ENCODE measurements at places on chromosomes 13 and 19.

DNA sequence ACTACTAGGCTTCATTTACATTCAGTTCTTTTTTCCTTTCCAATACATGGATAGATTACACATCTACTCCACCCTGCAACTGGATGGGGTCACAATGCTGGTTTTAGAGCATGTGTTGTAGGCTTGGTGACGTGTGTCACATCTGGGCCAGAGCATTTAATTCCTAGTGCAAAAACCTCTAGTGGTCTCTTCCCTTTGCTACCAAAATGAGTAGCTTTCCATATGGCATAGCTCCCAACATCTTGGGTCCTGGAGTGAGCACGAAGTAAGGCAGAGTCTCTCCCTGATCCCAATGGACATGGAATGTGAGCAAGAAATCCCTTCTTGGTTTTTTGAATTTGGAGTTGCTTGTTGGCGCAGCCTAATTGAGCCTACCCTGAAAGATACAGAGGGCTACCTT lies 51.7 kb downstream of the TNFSF11 start:
- no peak for DNase-seq

DNA sequence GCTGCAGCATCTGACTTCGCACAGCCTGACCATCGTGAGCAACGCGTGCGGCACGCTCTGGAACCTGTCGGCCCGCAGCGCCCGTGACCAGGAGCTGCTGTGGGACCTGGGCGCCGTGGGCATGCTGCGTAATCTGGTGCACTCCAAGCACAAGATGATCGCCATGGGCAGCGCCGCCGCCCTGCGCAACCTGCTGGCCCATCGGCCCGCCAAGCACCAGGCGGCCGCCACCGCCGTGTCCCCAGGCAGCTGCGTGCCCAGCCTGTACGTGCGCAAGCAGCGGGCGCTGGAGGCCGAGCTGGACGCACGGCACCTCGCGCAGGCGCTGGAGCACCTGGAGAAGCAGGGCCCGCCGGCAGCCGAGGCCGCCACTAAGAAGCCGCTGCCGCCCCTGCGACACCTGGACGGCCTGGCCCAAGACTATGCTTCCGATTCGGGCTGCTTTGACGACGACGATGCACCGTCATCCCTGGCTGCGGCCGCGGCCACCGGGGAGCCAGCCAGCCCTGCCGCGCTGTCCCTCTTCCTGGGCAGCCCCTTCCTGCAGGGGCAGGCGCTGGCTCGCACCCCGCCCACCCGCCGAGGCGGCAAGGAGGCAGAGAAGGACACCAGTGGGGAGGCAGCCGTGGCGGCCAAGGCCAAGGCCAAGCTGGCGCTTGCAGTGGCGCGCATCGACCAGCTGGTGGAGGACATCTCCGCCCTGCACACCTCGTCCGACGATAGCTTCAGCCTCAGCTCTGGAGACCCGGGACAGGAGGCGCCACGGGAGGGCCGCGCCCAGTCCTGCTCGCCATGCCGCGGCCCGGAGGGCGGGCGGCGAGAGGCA lies 13.6 kb downstream of the C19orf25 start:
- DNase-seq = no peak

DNA sequence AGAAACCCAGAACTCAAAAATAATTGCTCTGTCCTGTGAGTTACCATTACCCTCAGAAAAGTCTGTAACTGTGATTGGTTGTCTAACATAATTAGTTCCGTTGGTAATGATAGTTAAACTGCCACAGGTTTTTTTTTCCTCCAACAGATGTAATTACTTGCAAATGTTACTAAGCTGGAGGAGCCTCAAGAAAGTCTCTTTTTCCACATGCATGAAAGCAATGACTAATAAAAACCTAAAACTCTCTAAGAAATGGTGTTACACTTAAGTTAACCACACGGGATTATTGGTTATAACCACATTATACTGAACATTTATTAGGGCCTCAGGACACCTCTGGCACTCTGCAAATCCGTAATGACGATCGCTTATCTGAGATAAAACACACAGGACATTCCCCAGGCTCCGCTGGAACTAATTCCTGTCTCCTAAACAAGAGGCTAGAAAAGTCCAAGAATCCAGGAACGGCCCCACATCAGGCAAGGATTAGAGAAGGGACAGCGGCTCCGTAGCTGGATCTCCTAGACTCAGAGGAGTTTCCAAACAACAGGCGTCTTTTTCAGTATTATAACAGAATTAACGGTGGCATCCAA lies 753 bp downstream of the ZNF235 start:
- no peak for DNase-seq

DNA sequence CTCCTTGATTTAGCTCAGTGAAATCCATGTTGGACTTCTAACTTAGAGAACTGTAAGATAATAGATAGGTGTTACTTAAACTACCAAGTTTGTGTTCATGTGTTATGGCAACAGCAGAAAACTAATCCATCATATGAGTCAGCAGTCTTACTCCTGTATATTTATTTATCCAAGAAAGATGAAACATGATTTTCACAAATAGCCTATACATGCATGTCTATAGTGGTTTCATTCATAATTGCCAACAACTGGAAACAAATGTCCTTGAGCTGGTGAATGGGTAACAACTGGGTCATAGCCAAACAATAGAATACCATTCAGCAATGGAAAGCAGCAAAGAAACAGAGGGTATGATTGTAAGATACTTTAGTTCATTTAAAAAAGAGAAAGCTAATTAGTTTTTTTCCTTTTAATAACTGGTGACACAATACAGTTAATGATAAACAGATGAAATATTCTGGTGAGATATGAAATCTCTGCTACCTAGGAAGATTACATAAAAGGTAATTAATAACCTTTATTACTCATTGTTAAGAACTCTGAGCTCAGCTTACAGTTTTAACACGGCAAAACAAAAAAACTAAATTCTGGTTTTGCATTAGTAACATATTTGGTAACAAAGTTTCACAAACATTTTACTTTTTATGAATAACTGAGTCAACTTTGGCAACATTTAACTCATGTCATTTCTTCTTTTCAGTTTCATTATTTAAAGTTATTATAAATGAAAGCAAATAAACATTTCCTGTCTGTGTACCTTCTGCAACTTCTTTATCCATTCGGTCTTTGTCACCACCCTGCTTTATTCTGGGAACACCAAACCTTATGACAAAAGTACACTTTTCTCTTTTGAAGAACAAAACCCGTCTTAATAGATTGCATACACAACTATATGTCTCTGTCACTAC lies 181.3 kb downstream of the LIG4 start:
- no peak for DNase-seq

DNA sequence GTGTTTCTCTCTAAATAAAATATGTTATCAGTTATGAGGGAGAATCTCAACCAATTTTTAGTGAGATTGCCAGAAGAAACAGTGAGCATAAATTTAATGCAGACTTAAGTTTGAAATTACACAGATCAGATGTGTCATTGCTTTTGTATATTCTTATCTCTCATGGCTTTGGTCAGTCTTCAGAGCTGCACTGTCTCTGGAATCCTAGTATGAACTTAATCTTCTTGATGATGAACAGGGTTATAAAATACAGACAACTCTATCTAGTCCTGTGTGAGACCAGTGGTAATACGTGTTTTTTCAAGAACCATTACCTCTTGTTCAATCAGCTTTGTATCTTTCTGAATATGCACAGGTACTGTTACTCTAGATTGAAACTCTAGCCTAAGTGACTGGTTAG lies 528.0 kb downstream of the DACH1 start:
- DNase-seq = no peak

DNA sequence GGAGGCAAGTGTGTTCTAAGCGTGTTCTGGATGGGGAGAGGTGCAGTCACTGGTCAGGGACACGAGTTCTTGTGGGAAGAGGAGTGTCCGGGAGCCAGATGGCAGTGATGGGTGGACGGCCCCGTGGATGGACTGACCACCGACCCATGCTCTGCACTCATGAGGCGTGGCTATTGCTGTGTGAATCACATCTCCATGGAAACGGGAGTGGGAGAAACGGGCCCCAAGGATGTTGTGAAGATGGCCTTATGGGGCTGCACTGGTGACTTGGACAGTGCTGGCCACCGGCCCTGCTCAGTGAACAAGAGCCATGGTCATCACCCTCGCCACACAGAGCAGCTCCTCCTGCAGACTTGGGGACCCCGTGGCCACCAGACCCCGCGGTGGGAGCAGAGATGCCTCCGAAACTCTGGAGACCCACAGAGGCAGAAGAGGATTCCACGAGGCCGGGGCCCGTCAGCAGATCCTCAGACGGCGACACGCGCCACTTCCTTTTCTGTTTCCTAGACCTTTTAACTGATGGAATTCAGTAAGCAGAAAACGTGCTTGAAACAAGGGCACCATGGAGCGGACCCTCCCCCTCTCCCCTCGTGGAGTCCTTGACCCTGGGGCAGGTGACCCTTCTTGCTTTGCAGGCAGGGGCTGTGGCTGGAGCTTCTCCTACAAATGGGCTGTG lies 47.5 kb downstream of the GAS6 start:
- DNase-seq = no peak

- DNase-seq = no peak
Observed at GRCh38 chr19:58573658-58574164, 576 bp upstream of the MZF1 start.

DNA sequence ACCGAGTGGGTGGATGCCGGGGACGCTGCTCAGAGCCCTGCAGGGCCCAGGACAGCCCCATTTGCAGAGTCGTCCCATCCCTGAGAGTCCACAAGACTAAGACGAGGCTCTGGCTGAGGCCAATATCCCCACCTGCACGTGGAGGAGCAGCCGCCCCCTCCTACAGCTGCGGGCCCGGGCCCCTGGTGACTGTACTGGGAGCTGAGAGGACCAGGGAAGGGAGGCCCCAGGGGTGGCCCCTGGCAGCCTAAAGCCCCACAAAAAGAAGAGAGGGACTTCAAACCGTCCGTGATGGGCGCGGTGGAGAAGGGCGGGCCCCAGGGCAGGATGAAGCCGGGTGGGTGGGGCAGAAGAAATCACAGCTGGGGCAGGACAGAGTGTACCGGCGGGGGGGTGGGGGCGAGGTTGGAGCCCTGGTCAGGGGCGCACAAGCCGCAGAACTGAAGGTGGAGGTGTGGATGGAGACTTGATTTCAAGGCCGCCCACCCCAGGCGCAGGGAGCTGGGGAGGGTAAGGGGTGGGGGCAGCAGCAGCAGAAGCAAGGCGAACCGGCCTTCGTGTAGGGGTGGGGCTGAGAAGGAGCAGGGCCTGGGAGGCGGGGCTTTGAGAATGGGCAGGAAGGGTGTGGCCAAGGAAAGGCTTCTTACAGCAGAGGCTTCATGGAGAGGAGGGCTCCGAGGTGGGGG lies 12.9 kb downstream of the CFD start:
- peak; percentile 75 for DNase-seq

DNA sequence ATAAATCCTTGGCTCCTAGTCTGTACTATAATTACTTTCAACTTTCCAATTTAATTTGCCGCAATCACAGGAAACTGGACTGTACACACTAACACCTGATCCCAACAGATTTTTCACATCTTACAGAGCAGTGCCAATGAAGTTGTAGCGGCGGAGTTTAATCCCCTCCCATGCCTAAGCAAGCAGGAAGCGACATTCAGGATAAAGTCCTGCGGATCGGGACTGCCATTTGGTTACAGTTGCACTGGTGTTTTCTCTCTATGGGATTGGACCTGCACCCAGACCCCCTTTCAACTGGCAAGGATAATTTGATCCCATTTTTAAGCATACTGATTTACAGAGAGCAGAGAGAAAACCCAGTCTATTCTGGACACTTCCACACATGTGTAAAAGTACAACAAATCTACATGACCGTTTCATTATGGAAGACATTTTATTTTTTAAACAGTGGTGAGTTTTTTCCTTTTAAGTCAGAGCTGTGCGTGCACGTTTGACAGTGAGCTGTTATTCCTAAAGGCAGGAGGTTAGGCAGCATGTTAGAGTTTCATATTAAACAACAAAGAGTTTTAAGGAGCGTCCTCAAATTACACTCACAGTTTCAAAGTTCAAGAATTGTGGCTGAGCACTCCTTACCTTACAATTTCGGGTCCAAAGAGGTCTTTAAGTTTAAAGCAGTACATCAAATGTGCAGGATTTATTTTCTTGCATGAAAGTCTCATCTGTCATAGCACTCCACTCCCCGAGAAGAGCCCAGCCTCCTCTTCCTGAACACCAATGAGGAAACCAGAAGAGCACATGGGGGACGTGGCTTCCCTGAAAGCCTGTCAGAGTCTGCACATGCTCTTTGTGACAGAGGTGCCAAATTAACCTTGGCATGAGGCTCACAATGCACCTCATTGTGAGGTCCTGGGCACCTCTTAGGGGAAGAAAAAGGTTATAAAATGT lies 141.6 kb upstream of the RFC3 start:
- no peak for DNase-seq

- no peak for DNase-seq
Observed at GRCh38 chr13:73142071-73142470, 83.3 kb downstream of the KLF5 start.

DNA sequence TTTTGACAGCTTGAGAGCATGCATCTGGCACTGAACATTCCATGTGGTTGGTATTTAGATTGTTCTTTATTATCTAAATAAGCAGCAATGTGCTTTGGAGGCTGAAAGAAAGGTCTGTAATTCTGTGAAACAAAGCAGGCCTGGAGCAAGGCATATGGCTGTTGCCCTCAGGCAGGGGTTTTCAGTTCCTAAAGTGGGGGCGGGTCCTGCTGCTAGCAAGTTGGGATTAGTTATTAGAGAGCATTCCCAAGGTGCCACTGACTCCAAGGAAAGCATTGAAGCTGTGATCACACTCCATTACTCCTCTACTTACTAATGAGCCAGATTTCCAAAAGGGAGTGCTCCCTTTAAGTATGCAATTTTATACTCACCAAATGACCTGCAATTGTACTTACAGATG lies 432.2 kb downstream of the OLFM4 start:
- no peak for DNase-seq

GRCh38 chr19:32830231-32831014 lies 39.1 kb downstream of the SLC7A9 start:
- no peak for DNase-seq

GRCh38 chr19:38059897-38060296 lies 152.9 kb downstream of the SIPA1L3 start:
- DNase-seq = no peak

- no peak for DNase-seq
Observed at GRCh38 chr19:55075371-55075998, at the start of gene EPS8L1. Gene EPS8L1, plus strand, starts transcription at chr19:55075869. Its CDS starts 576 bp downstream, at chr19:55076445.

DNA sequence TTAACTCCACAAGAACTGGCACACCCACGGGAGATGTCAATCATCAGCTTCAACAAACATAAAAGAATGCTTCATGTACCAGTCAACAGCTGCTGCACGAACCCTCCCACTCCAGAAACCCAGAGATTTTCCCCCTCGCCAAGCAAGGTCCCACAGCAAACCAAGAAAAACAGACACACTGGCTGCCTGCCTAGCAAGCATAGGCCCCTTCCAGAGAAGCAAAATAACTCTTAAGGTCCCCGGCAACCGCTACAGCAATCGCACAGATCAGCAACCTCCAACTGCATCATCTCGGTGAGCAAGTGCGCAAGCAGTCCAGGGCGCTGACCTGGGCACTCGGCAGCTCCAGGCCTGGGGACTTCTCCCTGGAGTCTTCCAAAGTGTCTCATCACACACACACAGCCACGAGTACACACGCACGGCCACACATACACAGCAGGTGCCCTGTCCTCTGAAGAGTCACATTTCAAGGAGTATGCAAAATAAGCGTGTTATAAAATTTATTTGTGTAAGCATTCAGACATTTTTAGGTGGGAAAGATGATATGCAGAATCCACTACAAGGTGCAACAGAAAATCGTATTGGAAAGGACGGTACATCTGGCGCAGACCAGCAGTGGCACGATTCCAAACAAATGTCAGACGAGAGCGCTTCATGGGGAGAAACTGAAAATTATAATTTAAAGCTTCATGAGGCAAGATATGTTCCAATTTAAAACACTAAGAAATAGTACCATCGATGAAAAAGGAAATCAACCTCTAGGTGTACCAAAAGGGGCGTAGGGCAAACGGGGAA lies 125.0 kb downstream of the STK24 start:
- no peak for DNase-seq

GRCh38 chr19:19300613-19301012 lies 19.7 kb downstream of the SUGP1 start:
- DNase-seq = no peak

- no peak for DNase-seq
Observed at GRCh38 chr13:55820817-55821216, 1319.9 kb upstream of the PRR20A start.

Measured in T-helper 9 cell (primary cell).